ENCODE measurements at places on chromosomes 4 and X.

GRCh38 chrX:24023972-24024669, 2.9 kb downstream of the KLHL15 start:
- DNase-seq: peak; percentile 59

DNA sequence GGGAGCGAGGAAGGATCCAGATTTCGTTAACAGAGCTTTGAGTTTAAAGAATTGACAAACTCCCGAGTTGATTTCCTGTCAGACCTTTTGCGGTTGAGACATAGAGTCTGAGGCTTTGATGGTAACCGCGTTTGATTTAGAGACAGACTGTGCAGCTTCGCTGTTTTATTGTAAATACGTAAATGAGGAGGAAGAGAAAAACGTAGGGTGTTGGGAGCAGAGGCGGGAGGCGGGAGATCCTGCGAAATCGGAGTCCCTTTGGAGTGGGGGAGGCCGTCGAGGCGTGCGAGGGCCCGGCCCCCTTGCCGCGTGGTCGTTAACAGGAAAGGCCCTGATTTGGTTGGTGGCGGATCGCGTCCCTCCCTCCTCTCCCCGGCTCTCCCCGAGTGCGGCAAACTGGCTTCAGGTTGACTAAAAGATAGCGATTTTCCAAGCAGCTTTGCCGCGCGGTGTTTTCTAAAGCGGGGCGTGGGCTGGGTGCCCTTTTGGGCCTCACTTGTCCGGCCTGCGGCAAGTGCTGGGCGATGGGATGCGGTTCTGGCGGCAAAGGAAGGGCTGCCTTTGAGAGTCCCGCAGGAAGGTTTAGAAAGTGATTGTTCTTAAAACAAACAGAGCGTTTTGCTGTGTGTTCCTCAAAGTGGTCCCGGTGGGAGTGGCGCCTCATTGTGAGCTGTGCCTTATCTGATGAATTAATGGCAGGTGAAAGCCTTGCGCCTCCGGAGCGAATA, 857 bp downstream of the SCML1 start:
- DNase-seq: peak; percentile 28

GRCh38 chr4:13928214-13928613, 300.7 kb upstream of the BOD1L1 start:
- DNase-seq: peak; percentile 2

DNA sequence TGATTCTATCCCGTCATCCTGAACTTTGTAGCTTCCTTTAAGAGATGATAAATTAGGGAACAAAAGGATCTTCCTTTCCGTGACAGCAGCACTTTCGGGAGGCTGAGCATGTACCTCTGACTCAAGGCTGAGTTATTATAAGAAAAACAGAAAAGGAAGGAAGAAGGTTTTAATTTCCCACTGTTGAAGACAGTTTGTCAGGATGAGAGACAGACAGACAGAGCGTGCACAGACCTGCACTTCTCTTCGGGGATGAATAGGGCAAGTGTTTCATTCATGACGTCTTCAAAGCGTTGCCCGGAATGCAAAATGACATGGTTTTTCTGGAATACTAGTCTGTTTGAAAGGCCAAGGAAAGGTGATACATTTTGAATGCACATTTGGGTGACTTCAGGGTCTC, 405.3 kb upstream of the FAT1 start:
- DNase-seq: no peak

GRCh38 chrX:8201896-8202331, 30.8 kb upstream of the VCX2 start:
- no peak for DNase-seq

GRCh38 chr4:127829014-127829413, 46.9 kb downstream of the HSPA4L start:
- no peak for DNase-seq

DNA sequence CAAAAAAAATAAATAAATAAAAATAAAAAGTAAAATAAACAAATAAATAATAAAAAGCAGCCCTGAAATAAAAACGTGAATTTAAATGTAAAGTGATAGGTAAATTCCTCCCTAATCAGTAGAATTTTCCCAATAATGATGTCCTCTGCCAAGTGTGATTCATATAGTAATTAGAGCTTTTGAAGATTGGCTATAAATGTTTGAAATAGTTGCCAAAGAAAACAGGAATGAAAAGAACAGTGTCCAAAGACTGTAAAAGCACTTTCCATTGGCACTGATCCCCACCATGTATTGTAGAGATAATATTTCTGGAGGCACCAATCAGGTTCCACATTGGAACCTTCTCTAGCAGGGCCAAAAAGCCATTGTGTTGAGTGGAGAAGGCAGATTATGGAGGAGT, 25.9 kb upstream of the SMARCAD1 start:
- DNase-seq: no peak

- no peak for DNase-seq
Measured at GRCh38 chr4:65624651-65625050, 45.6 kb downstream of the EPHA5 start.

DNA sequence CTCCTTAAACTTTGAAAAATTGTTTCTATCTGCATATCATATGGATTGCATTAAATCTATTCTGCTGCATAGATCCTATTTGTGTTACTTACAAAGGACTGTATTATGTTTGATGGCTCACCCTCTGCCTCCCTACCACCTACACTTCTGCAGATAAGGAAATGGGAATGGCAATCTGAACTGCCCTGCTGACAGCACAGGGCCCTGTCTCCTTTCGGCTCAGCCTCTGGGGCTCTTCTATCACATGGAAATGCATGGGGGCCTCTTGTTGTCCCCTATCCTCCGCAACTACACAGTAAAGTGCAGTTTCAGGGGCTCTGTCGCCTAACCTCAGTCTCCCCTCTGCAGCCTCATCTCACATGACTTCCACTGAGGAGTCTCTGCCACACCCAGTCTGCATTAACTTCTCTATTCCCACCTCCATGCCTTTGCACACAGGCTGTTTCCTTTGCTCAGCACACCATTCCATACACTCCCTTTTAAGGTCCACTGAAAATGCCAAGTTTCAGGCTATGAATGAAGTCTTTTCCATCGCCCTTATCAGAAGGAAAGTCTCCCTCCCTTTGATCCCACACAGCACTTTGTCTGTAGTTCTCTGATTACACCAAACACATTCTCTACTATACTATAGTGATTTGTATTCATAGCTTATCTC, 12.5 kb downstream of the RELL1 start:
- no peak for DNase-seq

GRCh38 chr4:164956766-164957643, 20.5 kb downstream of the TRIM61 start:
- DNase-seq: no peak

DNA sequence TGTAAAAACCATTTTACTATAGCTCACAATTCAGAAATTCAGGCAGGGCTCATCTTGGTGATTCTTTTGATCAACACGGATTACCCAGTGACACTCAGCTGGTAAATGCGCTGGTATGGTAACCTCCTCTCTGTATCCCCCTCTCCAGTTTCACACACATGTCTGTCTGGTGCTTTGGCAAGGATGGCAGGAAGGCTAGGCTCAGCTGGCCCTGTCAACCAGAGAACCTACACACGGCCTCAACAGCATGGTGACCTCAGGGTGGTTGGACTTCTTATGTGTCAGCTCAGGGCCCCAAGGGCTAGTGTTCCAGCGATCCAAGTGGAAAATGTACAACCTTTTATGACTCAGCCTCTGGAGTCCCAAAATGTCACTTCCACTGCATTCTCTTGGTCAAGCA, 55.7 kb upstream of the EOLA2 start:
- no peak for DNase-seq

DNA sequence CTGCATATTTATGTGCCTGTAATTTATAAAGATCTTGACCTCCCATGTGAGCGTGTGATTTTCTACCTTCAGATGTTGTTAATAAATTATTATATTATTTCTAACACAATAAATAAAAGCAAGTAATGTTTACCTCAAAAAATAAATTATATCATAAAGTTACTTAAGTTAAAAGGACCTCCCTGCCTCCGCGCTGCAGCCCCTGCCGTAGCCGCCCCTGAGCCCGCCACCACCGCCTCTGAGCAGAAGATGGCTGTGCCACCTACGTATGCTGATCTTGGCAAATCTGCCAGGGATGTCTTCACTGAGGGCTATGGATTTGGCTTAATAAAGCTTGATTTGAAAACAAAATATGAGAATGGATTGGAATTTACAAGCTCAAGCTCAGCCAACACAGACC, 119.6 kb upstream of the BRWD3 start:
- no peak for DNase-seq

GRCh38 chr4:82268826-82269193, 105.0 kb downstream of the HNRNPD start:
- no peak for DNase-seq

GRCh38 chr4:4859325-4859798, at the start of gene MSX1:
Gene MSX1 (plus strand): TSS chr4:4859665. CDS start chr4:4859900, 235 bp downstream.
- peak; percentile 88 for DNase-seq

- DNase-seq: no peak
Measured at GRCh38 chrX:1531096-1531890, 5.7 kb downstream of the P2RY8 start.

GRCh38 chr4:75099321-75099720, 166.4 kb downstream of the PARM1 start:
- no peak for DNase-seq

- peak; percentile 84 for DNase-seq
Measured at GRCh38 chrX:53287493-53288138, 6.2 kb upstream of the IQSEC2 start.

DNA sequence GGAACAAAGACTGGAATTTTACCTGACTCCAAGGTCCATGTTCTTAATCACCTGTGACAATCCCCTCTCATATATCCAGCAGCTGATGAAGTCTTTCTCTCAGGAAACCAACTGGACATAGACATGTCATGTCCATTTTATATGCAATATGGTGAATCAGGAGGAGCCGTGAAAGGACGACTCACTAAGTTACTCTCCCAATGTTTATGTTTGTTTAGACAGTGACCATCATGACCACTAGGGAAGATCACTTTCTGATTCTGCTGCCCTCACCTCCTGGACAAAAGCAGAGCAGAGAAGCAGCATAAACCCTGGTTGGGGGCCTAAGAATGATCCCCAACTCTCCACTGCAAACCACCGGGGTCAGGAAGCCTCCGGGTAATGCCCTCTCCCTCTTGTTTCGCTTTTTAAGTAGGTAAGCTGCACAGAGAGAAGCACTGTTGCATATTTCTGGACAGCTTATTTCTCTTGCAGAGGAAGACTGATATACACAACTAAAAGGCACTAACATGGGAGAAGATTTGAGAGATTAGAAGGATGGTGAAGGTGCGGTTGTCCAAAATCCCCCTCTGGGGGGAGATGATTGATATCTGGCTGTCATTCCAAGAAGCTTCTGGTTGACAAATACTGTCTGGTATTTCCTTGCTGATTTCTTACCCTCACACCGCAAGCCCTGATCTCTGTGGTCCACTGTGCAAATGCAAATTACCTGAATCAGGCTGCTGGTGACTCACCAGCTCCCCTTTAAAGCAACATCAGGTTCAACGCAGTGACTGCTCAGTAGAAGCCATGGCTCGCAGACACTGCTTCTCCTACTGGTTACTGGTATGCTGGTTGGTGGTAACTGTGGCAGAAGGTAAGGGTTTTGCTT, at the start of gene ODAPH:
Gene ODAPH (plus strand): TSS at position 773 of the 871 bp plus-strand sequence. CDS start 17 bp downstream, at position 790.
- DNase-seq: no peak

- DNase-seq: no peak
Measured at GRCh38 chr4:137651128-137651527, 118.8 kb upstream of the PCDH18 start.

- no peak for DNase-seq
Measured at GRCh38 chr4:147288512-147288911, 192.4 kb upstream of the EDNRA start.

DNA sequence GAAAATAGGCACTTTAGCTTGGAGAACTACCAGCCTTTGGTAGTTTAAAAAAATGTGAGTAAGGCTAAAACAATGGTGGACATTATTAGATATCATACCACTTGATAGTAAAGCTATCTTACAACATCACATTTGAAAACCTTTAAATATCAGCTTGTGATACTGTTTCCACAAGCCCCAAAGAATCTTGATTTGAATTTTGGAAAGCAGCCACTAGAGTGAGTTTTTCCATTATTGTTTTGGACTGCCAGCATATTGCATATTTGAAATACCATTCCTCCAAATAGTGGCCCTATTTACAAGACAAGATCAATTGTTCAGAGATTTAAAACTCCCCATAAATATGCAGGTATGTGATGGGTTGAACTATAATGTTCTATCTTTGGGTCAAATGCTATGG, 303.0 kb upstream of the PRPS2 start:
- DNase-seq: no peak

DNA sequence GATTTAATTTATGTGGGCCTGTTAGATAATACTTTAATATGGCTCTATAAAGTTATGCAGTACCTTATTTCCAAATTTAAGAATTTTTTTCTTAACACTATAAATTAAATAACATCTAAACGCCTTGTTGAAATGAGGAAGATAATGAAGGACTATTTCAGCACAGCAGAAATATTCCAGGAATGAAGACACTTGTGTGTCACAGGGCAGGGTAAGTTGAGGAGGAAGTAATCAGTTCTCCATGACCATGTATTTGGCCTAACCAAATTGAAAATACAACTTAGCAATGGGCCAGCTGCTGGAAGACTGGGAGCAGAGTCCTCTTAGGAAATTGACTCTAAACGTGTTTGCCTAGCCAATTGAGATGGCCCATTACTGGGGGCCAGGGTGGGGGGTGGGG, 16.9 kb downstream of the CXCL3 start:
- DNase-seq: no peak

GRCh38 chrX:39261446-39262147, 460.3 kb downstream of the MID1IP1 start:
- DNase-seq: peak; percentile 72

GRCh38 chrX:153061732-153062131, 5.5 kb downstream of the PNMA3 start:
- DNase-seq: no peak

- no peak for DNase-seq
Measured at GRCh38 chr4:145939441-145939750, 773 bp upstream of the ZNF827 start.

DNA sequence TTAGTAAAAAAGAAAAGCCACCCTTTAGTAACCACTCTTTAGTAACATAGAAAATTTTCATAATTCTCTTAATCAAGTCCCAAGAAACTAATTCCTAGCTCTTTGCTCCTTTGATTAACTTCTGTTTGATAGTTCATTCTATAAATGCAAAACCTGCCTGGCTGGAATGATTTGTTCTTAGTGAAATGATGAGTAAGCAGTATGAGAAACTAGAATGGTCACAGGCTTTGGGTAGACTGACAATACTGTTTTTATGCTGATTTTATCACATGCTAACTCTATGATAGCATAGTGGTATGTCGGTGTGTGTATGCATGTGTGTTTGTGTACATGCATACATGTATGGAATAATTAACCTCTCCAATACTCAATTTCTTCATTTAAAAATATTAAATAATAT, 81.2 kb downstream of the SYTL5 start:
- DNase-seq: no peak

DNA sequence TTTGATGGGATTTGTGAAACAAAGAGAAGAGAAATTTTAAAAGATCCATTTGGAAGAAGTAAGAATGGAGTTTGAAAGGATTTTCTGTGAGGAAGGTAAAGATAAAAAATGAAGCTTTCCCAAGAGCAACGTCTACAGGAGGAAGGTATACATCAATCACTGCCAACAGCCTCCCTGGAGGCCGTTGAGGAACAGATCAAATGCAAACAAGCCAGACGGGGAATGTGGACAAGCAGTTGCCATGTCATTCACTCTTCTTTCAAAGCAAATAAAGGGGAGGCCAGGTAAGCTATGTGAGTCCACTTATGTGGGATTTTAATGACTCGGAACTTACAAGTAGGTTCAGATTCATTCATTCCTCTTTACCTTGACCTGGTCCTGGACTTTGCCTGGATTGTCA, 1020.5 kb upstream of the AGA start:
- DNase-seq: no peak

Measured in KBM-7 (cell line).